Sigmoid colon (tissue), 7 donors: ENCODE measurements at places on chromosomes 11 and 22. TPM values are rescaled to one million over a fixed set of nuclear protein-coding genes. Genes with fewer than 3 reads are reported as not detected.

Gene INPP5J
- total RNA-seq = 1.5 TPM

DNA sequence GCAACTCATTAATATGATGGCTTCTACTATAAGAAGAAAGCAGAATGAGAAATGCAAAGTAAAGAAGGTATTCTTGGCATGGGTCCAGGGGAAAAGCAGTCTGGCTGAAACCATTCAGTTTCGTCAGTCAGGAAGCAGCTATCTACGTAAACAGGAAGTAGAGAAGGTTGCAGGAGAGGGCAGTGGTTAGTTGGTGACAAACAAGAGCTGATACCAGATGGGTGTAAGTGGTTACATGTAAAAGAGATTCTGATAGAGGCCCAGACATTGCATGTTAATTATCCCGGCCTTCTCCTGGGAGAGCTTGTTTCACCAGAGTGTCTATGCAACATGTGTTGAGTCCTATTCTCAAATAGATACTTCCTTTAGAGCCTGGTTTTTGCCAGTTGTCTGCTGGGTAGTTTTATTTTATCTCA, 58.4 kb upstream of the PSMA1 start:
- DNase-seq = no peak

GRCh38 chr11:12272821-12273617, 104.4 kb upstream of the PARVA start:
- peak; percentile 53 for DNase-seq

Gene RAG2
- not detected for total RNA-seq

Gene KRTAP5-10
- total RNA-seq = not detected

DNA sequence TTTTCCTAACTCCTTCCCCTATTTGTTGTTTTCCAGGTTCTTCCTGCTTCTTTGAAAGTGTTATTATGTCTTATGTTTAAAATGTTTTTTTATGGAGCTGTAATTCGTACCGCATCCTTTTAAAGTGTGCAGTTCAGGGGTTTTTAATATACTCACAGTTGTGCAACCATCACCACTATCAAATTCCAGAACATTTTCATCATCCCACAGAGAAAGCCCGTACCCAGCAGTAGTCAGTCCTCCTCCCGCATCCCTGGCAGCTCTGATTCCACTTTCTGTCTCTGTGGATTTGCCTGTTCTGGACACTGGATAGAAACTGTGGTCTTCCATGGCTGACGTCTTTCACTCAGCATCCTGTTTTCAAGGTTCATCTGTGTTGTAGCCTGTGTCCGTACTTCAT, 73.7 kb downstream of the JAM3 start:
- no peak for DNase-seq

- DNase-seq = no peak
These were observed 1089.3 kb downstream of the FAM181B start for GRCh38 chr11:81644239-81644840.

Gene RELT
- 0.82 TPM for total RNA-seq

GRCh38 chr11:85718991-85719807, 33.2 kb upstream of the CCDC89 start:
- peak; percentile 66 for DNase-seq
